Renal pelvis (tissue), 12 donors: ENCODE measurements at places on chromosomes 6 and 20. TPM values are rescaled to one million over a fixed set of nuclear protein-coding genes. Genes with fewer than 3 reads are reported as not detected.

GRCh38 chr20:10730629-10731183 is 56.9 kb upstream of the JAG1 start:
- no peak for DNase-seq

DNA sequence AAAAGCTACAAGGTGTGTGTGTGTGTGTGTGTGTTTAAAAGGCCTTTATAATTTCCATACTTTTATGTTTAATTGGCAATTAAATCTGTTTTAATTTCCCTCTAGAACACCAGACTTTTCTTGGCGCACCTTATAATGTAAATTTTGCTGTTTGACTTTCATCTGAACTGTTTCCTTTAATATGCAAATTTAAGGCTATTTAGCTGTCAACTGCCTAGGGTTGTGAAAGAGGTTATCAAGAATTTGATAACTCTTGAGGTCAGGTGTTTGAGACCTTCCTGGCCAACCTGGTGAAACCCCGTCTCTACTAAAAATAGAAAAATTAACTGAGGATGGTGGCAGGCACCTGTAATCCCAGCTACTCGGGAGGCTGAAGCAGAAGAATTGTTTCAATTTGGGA is 4.0 kb upstream of the LHFPL5 start:
- DNase-seq: no peak

DNA sequence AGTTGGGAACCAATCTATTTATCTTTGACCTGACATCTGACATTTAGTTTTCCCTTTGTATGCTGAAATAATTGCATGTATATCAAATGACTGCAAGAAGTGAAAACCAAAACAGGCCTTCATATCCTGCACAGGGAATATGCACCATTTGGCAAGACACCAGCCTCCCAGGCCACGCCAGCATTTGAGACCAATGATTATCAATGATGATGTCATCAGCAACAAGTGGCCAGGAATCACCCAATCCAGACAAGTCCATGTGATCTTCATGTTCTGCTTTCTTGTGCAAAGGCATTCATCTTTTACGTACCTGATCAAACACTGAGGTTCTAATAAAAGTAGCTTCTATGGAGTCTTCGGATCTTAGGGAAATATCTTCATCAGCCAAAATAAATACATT is 107.4 kb upstream of the TENT5A start:
- DNase-seq: no peak

DNA sequence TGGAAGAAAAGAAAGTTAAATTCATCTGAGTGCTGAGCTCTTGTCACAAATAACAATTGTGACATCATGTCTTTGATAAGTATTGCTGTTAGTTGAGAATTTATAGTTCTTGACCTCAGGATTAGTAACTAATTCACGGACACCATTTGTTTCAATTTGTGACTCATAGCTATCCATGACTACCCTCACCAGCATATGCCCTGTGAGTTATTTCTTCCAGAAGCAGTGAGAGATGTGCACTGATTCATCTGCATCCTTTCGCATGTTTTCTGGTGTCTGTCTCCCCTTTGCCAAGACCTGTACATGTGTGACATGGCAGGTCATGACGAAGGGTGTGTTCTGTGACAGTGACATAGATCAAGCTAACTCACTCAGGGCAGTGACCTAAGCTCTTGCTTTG is 86.9 kb downstream of the SOBP start:
- DNase-seq: no peak

GRCh38 chr20:6811262-6812035 is 44.0 kb downstream of the BMP2 start:
- no peak for DNase-seq

DNA sequence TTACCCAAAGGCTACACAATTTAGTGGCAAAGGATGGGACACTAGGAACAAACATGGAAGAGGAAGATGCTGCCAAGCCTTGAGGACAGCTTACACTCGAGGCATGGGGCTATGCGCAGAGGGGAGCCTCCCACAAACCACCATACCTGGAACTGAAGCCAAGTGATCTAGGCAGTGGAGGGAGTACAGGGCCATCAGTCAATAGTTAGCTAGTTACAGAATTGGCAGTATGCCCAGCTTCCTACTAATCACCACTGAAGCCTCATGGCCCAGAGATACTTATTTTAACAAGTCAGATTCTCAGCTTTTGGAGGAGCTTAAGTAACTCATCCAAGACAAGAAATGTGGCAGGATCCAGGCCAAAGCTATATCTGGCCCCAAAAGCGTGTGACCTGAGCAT is 226.6 kb upstream of the MOCS1 start:
- DNase-seq: no peak

GRCh38 chr6:71034563-71035345 is 77.9 kb upstream of the B3GAT2 start:
- no peak for DNase-seq

DNA sequence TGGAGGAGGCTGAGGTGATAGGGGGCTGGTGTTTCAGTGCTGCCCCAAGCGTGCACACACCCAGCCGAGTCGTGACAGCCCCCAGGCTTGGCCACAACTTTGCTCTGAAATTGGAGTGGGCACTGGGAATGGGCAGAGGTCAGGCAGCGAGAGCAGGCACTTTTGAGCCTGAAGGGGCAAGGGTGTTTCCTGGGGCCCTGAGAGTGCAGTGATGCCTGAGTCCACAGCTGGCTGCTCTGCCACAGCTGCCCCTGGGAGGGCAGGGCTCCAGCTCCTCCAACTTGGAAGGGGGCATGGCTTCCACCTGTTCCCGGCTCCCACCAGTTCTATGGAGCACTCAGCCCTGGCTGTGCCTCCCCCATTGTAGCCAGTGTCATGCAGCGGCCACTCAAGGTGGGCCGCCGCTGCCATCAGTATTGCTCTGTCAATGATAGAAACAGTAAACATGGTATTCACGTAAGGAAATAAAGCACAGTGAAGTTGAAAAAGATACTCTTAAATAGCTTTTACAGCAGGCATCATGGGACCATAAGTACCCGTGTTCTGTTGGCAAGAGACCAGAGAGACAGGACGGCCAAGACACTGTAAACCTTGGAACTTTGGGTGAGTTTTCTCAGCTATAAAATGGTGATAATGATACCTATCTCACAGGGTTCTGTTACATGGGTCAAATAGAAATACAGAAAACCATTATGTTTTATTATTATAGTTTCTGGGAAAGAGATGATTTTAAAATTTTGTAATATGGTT is 108.9 kb downstream of the THEMIS start:
- no peak for DNase-seq

DNA sequence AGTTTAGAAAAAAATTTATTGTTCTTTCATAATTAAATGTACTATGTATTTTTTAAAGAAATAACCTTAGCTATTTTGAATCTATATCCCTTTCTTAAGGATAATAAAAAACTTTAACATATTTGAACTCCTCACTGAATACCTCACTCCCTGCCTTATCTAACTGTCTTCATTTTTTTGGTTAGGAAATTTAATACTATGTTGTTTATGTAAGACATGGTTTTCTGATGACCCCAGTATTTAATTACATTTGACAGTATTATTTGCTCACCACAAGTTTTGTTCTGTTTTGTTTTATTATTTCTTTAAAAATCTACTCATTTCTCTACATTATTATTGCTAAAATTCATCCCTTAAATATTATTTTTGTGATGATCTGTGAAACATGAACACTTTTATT is 394.4 kb upstream of the ADGRB3 start:
- no peak for DNase-seq

DNA sequence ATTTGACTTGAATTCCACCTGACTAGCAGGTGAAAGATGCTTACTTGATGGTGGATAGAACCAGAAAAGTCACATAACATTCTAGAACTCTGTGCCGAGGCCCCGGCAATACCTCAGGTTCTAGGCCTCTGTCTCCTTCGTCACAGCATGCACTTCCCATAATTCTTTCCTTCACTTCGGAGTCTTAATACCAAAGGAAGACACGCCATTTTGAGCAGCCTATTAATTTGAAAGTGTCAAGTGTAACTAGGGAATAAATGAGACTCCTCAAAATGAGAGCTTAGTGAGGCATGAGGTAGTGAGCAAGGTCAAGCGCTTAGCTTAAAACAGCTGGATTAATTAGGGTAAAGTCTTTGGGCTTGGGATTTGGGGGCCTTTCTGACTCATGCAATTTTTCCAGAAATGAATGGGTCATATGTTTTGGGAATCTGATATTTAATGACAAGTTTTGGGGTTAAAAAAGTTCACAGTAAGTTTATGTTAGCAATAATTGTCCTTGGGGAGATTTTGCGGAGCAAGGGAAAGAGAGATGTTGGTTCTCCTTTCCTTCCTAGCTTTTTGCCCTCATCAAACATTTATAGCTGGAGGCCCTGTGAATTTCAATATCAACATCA is 29.1 kb upstream of the SGK1 start:
- no peak for DNase-seq

DNA sequence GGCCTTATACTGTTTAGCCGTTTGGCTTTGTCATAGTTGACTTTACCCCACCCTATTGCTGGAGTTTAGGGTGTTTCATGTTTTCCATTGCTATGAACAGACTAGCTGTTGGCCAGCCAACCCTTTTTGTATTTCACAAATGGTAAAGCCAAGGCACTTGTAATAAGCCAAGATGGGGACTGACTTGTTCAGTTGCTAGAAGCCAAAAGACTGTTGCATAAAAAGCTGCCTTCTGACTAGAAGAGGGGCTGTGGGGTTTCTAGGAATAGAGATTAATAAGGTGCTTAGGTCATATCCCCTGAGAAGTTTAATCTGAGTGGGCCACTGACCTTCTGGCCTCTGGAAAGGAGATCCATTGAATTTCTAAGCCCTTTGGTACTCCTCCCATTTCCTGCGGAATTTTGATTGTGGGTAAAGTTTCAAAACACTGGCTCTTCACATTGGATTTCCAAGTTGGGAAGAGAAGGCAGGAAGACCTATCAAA is 211.1 kb downstream of the PLCB4 start:
- no peak for DNase-seq

The SIRPA gene
- 29.9 TPM for polyA plus RNA-seq

The CST4 gene
- polyA plus RNA-seq: not detected

The ESR1 gene
- 2.2 TPM for polyA plus RNA-seq

The GRIK2 gene
- 14.6 TPM for polyA plus RNA-seq

The CALHM5 gene
- 2.2 TPM for polyA plus RNA-seq
